Right lobe of liver (tissue), 6 donors: ENCODE measurements at places on chromosomes 7 and 10.

- peak; percentile 89 for DNase-seq
Observed at GRCh38 chr7:143305423-143306070, 10.4 kb upstream of the CLCN1 start.

- no peak for DNase-seq
Observed at GRCh38 chr10:35304649-35305048, 31.7 kb upstream of the CCNY start.

DNA sequence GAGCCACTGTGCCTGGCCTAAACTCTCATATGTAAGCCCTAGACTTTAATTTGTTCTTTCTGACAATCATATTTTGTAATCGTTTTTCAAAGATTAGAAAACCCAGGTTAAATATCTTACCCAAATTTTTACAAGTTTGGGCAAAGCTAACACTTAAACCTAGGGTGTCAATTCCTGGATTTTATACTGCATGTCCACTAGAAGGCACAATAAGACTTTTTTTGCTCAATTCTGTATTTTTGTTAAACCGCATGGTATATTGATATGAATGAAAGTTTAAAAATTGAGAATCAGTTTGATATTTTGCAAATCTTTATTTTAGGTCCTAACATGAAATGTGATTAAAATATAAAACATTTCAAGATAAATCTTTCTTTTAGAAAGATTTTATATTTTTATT, 29.3 kb downstream of the DYNC2I1 start:
- no peak for DNase-seq

DNA sequence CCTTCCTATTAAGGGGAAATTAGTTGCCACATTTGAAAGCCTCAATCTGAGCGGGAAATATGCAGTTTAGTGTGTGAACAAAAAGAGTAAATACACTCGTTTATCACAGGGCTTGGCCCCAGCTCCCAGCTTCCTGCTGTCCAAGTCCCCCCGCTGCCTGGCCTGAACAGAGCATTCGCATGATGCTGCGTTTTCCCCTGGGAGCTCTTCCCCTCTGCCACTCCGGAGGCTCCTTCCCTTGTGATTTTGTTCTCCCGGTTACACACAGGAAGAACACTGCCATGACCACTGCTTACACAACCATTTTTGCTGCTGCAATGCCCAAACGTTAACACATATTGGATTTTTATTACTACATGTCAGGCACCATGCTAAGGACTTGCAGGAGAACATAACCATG, 120.7 kb upstream of the ADARB2 start:
- no peak for DNase-seq

DNA sequence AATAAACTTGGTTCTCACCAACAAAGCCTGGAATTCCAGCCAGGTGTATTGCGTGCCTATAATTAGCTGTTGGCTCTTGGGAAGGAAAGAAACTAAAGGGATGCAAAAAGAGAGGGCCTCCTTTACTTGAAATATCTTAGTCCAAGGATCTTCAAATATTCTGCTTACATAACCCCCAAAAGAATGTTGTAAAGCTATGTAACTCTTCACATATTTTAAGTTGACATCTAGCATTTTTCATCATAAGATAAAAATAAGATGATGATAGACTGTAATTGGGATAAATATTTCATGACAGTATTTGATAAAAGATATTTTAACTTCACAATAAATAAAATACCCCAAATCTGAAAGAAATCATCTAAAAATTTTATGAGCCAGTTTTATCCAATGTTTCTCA, 52.5 kb upstream of the SEPTIN7 start:
- no peak for DNase-seq

- no peak for DNase-seq
Observed at GRCh38 chr10:19778996-19779395, 37.2 kb upstream of the PLXDC2 start.

DNA sequence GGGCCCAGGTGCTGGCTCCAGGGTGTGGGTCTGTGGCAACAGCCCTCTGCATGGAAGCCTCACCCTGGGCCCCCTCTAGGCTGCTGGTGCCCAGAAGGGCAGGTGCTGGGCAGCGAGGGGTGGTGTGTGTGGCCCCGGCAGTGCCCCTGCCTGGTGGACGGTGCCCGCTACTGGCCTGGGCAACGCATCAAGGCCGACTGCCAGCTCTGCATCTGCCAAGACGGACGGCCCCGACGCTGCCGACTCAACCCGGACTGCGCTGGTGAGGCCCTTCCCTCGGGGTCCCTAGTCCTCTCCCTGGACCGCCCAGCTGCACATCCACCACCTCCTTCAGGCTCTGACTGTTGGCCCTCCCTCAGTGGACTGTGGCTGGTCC, 18.8 kb upstream of the ZNF467 start:
- DNase-seq: no peak

DNA sequence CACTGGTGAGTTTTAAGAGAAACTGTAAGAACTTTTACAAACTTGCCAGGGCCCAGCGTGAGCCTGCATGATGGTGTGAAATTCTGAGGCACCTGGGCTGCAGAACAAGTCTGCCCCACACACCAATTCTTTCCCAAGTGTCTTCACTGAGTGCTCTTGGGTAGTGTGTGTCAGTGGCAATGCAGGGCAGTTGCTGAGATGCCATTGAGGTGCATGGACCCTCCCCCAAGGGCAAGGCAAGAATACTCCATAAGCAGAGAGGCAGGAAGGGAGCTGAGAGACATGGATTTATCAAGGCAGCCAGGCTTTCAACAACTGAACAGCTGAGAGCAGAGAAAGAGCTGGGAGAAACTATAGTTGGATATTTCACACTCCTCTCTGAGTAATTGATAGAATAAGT, 801.2 kb downstream of the GRID1 start:
- DNase-seq: no peak

- no peak for DNase-seq
Observed at GRCh38 chr10:71840958-71841335, 10.1 kb downstream of the PSAP start.

DNA sequence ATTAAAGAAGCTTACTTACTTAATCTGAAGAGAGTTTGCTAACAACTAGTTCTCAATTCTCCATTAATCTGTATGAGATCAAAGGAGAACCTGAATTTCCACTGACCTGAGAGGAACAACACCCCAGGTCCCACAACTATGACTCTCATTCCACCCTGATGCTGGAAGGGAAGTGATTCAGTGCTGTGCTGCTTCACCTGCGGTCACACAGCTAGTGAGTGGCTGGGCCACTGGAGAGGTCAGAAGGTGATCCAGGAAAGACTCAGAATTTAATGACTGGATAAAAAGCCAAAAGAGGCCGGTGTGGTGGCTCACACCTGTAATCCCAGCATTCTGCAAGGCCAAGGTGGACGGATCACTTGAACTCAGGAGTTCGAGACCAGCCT, 23.6 kb downstream of the SORBS1 start:
- DNase-seq: no peak

- no peak for DNase-seq
Observed at GRCh38 chr10:26378861-26379294, 59.3 kb upstream of the APBB1IP start.

- no peak for DNase-seq
Observed at GRCh38 chr10:7945034-7945433, 109.5 kb upstream of the GATA3 start.

DNA sequence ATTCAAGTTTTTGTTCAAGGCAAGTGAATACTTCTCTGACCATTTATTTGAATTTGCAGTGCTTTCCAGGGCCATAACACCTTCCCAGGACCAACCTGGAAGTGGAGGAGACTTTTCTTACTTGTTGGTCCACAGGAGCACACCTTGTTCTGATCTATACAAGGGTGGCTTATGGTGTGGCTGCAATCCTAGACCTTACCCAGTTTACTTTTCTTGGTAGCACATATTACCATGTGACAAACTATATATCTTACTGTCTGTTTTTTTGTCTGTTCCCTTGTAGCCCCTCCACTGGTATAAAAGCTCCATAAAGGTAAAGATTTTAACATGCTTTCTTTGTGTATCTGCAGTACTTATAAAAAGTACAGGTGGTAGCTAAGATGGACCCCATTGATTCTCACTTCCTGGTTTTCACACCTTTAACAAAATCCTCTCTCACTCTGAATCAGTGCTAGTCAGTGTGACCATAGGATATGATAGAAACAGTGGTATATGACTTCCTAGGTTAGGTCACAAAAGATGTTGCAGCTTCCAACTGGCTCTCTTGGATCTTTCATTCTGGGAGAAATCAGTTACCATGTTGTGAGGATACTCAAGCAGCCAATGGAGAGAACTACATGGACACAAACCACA, 5.6 kb upstream of the ASB4 start:
- DNase-seq: no peak

GRCh38 chr10:100013621-100014020, 3.9 kb upstream of the DNMBP start:
- DNase-seq: no peak

- DNase-seq: no peak
Observed at GRCh38 chr7:113936535-113936934, 17.7 kb upstream of the PPP1R3A start.

DNA sequence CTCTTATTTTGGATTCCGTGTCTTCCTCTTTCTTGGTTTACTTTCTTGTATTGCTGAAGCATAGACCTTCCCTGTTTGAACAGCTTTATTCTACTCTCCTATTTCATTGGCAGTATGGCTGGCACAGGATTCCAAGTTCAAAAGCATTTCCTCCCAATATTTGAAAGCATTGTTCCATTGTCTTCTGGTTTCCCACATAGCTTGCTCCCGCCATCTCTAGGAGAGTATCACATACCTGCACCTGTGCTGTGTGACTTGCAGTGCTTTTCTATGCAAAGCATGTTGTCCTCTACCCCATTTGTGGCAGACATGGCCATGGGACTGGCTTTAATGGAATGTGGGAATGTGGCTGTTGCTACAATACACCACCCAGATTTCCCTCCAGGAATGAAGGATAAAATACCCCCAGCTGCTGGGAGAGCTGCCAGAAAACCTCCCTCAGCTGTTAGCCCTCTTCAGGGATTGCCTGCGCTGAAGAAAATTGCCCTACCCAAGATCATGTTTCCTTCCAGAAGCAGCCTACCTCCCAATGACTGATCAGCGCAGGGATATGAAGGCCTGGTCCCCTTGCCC, 6.9 kb upstream of the MYOF start:
- no peak for DNase-seq

GRCh38 chr10:105398202-105398601, 757.1 kb downstream of the SORCS3 start:
- DNase-seq: no peak

- no peak for DNase-seq
Observed at GRCh38 chr10:30309403-30309802, 39.7 kb downstream of the MTPAP start.

- no peak for DNase-seq
Observed at GRCh38 chr10:103281753-103282152, 4.8 kb downstream of the INA start.

DNA sequence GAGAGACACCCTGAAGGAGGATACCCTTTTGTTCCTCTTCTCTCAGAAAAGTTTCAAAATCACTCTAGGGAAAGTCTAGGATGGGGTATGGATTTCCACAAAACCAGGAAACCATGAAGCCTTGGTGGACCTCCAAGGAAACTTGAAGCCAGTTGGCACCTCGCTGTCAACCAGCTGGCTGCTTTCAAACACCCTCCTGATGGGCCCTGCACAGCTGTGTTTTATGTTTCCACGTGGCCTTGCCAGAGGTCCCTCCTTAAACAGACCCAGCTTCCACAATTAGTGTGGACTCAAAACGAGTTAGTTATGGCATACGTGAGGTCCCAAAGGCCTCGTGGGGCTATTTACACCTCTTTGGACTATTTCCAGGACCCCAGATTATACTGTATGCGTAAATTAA, 5.9 kb downstream of the PPP1R3A start:
- DNase-seq: no peak

GRCh38 chr7:150381096-150381495, 2.0 kb downstream of the ZNF775 start:
- no peak for DNase-seq

DNA sequence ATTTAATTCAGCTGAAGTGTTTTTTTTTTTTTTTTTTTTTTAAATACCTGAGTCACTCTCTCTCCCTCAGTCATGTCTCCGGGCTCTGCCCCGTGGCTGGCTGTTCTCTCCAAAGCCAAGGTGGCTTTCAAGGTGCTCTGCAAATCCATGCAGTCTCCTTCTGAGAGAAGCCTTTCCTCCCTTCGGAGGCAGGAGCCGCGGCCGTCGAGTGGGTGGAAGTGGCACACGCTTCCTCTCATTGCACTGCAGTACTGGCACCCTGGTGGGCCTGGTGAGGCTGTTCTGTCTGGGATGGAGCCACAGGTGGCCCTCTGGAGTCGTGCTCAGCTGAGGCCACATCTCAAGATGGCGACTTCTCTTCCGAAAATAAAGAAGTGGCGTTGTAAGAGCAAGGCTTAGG, 221.8 kb downstream of the GLRX3 start:
- DNase-seq: peak; percentile 23

- no peak for DNase-seq
Observed at GRCh38 chr10:117486606-117487005, 55.9 kb upstream of the EMX2 start.

DNA sequence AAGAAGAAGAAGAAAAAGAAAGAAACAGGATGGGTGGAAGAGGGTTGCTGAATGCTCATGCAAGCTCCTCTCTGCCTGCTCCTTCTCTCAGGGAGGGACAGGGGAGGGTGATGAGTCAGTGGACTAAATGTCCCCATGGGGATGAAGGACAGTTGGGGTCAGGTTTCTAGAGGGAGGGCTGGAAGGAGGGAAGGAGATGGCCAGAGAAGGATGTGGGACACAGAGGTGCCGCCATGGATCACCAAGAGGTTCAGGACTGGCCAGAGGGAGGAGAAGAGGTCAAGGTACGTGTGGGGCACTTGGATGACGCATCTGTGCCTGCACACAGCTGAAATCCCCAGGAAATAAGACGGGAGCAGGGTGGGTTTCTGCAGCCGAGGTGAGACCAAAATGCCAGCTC, 88.9 kb upstream of the GTF2I start:
- no peak for DNase-seq

DNA sequence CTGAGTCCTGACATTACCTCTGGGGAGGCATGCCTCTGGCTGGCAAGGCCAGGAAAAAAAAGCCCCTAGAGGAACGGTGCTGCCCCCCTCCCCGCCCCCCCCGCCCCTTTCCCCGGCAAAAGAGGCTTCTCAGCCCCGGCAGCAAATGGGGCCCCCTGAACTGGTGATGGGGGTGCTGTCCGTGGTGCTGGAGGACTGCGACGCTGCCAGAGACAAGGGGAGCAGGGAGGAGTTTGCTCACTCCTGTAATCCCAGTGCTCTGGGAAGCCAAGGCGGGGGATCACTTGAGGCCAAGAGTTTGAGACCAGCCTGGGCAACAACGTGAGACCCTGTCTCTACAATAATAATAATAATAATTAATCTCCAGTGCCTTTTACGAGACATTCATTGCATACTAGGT, 23.7 kb downstream of the SRRM3 start:
- no peak for DNase-seq

- no peak for DNase-seq
Observed at GRCh38 chr7:103097041-103097440, 22.1 kb downstream of the ARMC10 start.

- no peak for DNase-seq
Observed at GRCh38 chr10:94992811-94993210, 54.4 kb downstream of the CYP2C9 start.

GRCh38 chr7:2708547-2709310, 20.7 kb downstream of the AMZ1 start:
- no peak for DNase-seq

- DNase-seq: no peak
Observed at GRCh38 chr7:43591558-43592180, 8.8 kb downstream of the STK17A start.

- DNase-seq: no peak
Observed at GRCh38 chr7:99485094-99485493, 12.4 kb downstream of the ZNF789 start.

- DNase-seq: peak; percentile 42
Observed at GRCh38 chr7:45026984-45027773, 27.2 kb downstream of the CCM2 start.

GRCh38 chr7:34220506-34221185, 315.3 kb downstream of the BMPER start:
- no peak for DNase-seq
